ENCODE measurements at places on chromosomes 4 and X.

DNA sequence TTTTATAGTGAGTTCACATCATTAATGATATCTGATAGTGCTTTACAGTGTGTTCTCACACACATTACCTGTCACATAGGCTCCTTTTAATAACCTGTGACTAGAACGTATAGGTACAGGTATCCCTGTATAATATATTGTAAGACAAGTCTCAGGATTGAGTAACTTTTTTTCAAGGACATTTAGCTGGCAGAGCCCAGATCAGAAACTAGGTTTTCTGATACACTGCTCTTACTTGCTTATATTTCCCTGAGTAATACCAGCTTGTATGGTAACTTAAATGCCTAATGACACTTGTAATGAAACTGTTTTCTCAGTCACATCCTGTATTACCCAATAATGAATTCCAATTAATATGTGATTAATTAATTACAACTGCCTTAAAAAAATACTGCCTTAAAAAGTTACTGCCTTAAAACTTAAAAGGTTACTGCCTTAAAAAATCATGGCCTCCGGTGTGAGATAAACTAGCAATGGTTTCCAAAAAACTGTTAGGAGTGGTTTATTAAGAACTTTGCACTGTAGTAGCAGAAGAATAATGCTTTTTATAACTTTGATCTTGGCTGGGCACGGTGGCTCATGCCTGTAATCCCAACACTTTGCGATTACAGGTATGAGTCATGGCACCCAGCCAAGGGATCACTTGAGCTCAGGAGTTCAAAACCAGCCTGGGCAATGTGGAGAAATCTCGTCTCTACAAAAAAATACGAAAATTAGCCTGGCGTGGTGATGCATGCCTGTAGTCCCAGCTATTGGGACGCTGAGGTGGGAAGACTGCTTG is 11.9 kb downstream of the COPS4 start:
- DNase-seq = no peak

DNA sequence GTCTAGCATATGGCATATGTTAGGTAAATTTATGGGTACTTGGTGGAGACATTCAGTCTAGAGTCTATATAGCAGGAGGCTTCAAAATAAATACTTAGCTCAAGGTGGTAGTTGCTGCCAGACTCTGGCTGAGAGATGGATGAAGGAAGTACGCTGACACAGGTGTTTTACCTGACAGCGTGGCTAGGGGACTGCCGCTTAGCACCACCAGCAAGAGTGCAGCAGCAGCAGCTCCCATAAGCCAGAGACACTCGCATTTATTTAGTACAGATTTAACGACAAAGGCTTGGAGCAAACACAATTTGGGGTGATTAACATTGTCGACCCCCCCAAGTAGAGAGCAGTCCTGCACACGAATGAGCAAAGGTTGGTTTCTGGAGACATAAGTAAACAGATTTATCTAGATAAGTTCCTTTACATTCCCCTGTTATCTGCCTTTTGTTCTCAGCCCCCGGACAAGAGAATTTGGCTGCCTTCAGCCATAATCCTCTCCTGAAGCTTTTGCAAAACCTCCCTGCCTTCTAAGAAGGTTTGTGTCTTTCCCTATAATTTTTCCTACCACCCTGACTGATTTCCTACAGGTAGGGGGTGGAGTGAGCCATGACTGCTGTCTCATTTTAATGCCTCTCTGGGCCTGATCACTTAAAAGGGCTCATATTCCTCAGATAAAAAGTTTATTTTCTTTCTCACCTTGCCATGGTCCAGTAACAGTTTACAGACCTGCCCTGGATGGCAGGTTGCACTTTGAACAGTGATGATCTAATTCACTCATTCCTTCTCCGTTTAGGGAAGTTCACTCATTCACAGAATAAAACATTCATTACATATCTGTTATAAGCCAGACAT is 64.6 kb downstream of the RHOH start:
- no peak for DNase-seq

GRCh38 chrX:112056886-112057285 is 25.7 kb downstream of the TRPC5 start:
- no peak for DNase-seq

GRCh38 chrX:133973704-133974103 is 11.7 kb downstream of the GPC3 start:
- DNase-seq = no peak

DNA sequence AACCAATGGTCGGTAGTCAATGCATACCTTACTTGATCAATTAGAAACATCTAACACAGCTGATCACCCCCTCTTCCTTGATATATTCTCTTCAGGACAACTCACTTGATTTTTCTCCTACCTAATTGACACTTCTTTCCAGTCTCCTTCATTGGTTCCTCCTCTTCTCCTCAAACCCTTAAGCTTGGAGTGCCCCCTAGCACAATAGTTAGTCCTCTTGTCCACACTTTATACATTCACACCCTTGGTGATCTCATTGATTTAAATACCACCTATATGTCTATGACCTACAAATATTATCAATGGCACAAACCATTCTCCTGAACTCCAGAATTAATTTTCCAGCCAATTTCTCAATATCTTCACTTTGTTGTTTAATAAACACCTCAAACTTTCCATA is 724.0 kb downstream of the ADGRL3 start:
- no peak for DNase-seq

Measured in coronary artery (tissue), 2 donors.